Hippocampal formation (tissue), 2 donors: ENCODE measurements at places on chromosomes 5 and 9.
A peak's percentile ranks its signal among the peaks of the same experiment; 100 is the strongest.

GRCh38 chr5:157167214-157167621 is 1.2 kb upstream of the GARIN3 start:
- no peak for DNase-seq

GRCh38 chr5:127550652-127551409 is 33.4 kb downstream of the PRRC1 start:
- no peak for DNase-seq

DNA sequence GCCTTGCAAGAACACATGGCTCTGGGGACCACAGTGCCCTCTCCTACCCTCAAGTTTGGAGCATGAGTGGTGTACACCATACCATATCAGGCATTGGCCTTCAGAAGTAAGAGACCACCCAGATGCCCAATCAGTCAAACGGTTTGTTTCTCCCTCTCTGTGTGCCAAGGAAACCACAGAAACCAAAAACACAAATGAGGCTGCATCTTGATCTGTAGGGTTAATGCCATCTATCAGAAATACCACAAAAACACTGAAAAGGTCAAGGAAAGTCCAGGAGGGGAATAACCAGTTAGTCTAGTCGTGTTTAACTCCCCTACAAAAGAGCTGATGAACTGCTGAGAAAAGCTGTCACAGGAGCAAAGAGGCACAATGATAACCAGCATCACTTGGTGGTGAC is 78.4 kb downstream of the INSYN2B start:
- no peak for DNase-seq

DNA sequence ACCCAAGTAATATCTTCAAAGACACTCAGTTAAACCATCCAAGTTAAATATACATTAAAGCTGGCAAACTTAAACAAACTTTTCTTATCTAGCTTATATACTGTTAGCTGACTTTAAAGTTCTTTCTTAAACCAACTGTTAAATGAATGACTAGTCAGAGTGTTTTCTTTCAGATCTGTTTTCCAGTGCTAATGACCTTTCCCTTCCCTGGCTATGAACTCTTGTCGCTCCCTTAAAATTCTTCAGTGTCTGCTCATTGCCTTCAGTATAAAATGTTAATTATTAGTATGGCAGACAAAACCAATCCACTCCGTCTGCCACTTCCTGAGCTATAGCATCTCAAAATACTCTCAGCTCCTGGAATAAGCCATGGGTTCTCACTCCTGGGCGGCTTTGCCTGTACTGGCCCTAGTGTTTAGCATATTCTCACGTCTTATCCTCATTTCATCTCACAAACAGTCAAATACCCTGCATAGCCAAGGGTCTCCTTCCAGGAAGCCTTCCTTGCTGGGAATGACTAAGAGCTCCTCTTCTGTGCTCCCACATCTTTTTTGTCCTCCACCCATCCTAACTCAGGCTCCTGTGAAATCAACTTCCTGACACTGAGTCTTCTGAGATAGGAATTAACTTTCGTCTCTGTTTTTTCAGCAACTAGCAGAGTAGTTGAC is 87.7 kb downstream of the VCAN start:
- no peak for DNase-seq

GRCh38 chr9:73026375-73026774 is 73.5 kb upstream of the ALDH1A1 start:
- no peak for DNase-seq

GRCh38 chr9:122186301-122186700 is 26.6 kb downstream of the MORN5 start:
- no peak for DNase-seq

- DNase-seq: no peak
Measured at GRCh38 chr9:12880406-12881015, 105.7 kb downstream of the LURAP1L start.

- no peak for DNase-seq
Measured at GRCh38 chr5:17103461-17103860, 114.0 kb upstream of the BASP1 start.

GRCh38 chr5:129172580-129172979 is 78.0 kb downstream of the ISOC1 start:
- peak; percentile 30 for DNase-seq

- no peak for DNase-seq
Measured at GRCh38 chr5:96855031-96855872, 21.0 kb upstream of the ERAP2 start.

DNA sequence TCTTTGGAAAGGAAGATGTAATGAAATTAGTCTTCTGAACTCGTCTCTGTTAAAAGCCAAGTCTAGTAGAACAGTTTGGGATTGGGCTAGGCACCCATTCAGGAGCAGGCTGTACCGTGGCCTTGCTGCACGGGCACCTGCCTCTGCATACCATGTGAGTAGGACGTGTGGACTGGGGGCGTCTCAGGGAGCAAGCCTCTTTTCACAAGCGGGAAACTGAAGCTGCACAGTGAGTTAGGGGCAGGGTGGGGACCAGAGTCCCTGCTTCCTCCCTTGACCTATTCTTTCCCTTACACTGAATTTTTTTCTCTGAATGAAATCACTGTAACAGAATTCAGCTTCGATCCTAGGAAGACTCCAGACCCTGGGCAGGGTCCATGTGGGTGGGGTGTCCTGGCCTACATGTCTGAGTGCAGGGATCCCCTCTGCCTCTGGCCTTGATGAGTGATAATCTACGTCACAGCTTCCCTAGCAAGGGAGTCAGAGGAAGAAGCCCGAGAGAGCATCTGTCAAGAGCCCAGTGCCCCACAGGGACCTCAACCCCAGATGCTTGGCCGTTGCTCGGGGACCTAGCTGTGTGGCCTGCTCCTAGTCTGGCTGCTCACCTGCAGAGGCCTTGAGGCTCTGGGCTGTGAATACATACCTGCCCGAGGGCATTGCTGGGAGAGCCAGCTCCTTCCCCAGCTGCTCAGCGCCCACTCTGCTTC is 15.1 kb downstream of the PHF2 start:
- no peak for DNase-seq

DNA sequence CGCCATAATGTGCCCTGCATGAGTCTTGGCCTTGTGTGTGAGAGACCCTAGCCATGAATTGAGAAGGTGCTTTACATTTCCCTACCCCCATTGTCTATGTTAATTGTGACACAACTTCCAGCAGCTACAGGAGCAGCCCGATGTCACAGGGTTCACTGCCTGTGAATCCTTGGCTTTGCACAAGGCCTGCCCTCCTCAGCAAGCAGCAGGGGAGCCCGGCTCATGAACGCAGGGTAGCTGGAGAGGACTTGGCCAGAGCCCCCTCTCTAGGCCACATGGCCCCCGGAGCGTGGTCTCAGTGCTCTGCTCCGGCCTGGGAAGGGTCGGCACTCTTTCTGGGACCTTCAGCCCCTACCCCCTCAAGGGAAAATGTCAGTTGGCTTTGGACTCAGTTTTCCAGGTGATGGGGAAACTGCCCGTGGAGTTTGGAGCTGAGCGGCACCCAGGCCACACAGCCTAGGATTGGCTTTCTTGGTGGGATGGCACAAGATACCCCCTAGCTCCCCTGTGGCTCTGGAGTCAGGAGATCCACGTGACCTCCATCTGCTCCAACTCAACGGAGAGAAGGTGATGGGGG is 160.8 kb downstream of the DAB2IP start:
- no peak for DNase-seq

GRCh38 chr9:37486616-37487548 is 1.1 kb downstream of the POLR1E start:
- no peak for DNase-seq

DNA sequence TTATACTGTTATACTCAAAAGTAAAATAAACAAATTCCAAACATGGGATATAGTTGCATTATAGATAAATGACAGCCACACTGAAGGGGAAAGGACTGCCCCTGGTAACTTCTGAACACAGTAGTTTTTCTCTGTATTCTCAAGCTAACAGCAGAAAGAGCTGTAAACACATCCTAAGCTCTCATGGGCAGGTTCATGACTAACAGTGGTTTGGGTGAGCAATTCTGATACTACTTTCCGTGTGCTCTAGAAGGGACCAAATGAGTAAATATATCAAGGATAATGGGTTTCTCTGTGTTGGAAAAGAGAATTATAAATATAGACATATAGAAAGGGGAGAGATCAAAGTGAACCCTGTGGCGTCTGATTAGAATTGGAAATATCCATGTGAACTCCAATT is 2.2 kb upstream of the LCN6 start:
- no peak for DNase-seq

GRCh38 chr5:8316608-8317280 is 447.8 kb downstream of the MTRR start:
- DNase-seq: no peak

DNA sequence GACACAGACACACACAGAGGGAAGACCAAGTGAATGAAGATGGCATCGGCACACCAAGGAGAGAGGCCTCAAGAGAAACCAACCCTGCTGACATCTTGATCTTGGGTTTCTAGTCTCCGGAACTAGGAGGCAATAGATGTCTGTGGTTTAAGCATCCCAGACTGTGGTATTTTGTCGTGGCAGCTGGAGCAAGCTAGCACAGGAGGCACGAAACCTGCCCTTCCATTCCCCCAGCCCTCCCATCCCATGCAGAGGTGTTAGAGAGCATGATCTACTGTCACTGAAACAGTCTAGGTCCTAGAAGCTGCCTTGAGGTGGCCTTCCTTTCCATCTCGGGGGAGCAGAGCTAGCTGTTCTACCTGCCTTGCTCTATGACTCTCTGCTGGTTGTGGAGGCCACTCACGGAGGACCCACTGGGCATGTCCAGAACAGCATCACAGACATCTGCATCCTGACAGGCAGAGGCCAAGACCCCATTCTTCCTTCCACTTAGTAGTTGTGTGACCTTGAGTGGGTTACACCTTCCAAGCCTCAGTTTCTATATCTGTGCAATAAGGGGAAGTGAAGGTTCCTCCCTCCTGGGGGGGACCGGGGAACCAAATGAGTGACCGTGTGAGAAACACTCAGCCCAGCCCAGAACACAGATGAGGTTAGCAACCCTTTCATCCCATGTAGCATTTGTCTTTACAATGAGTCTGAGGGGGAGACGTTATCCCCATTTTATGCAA is 134.3 kb upstream of the BOD1 start:
- no peak for DNase-seq

DNA sequence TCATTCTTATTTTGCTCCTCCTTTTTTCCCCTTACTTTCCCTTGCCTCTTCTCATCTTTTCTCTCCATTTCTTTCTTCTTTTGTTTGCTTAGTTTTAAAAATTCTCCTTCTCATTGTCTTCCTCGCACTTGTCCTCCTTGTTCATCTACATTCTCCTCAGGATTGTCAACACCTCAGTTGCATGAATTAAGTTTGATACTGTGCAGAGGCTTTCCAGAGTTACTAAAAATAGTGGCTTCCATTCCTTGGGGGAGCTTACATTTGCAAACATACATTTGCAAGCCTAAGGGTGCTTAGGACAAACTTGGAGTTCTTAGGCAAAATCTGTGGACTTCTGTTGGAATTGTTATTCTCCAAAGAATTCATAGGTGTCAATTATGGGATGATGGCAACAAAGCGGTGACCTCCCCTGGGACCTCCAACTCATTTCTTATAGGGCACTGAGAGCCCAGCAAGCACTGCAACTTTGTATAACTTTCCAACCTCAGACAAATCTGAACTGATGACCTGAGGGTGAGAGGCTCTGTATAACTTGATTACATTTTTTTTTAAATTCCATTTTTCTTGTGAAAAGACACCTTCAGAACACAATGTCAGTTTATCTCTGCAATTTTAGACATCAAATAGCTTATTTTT is 371.4 kb downstream of the TMEM38B start:
- no peak for DNase-seq

DNA sequence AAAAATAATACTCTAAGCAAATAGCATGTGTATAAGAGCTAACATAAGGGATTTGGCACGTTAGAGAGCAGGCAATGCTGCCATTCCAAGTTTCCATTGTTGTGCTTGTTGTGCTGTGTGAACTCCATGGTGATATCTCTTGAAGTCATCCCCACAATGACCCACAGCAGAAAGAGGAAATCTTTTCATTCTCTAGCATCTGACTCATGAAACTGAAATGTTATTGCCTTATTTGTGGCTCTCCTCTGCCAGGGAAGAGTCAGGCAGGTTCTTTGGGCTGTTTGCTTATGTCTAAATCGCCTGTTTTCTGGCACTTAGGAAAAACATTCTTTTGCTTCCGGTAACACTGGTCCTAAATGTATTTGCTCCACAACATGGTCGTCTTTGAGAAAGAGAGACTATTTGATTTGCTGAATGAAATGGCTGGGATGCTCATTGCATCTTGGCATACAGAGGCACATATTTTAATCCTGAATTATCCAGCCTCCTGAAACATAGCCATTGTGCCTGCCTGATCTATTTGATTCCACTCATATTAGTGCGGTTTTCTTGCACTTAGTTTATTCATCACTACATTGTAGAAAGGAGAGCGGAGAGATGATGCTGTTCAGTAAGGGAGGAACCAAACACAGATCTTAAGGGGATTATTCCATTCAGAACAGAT is 188.8 kb downstream of the CSNK1G3 start:
- DNase-seq: no peak

- DNase-seq: no peak
Measured at GRCh38 chr5:145243016-145243415, 592.1 kb downstream of the PRELID2 start.

- no peak for DNase-seq
Measured at GRCh38 chr5:14574096-14574495, 7.5 kb upstream of the OTULINL start.

DNA sequence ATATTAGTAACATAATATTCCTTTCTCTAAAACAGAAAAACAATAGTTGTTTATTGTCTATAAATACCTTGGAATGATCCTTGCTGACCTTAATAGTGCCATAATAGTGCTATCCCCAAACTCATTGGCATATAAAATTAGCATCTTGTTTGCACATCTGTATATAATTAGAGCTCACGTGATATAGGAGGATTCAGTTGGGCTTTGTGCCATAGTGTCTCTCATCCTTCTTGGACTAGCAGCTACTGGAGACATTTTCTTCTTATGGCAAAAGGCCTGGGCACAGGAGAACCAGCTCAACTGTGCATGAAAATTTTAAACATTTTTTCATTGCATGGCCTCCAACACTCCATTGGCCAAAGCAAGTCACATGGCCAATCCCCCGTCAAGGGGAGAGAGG is 342.5 kb downstream of the SPATA31D1 start:
- DNase-seq: no peak

DNA sequence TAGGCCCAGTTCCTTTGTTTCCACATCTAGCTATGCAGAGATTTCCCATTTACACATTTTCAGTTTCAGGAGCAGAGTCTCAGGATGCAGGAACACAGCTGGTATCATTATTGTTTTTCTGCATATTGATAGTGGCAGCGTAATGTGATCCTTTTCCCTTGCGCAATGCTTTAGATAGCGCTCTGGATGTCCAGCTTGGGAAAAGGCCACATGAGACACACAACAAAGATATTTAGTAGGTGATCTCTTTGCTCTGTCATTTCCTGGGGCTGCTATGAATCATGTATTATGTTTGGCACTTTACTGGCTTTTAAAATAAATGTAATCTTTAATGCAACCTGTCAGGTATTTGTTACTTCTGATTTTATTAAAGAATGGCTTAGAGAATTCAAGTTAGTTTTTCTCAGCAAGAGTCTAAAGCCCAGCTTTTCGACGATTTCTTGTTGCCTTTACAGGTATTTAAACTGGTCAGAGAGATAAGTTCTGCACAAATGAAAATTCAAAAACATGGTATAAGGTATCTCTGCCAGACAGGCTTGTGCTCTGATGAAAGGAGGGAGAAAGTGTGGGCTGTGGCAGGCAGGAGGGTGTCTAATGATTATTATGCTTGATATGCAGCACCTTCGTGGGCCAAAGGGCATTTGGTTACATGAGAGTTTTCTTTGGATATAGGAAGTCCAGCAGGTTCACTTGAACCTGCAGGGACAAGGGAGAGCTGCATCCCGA is 42.2 kb downstream of the PTTG1 start:
- no peak for DNase-seq
